ENCODE measurements at places on chromosomes 11 and 22.

- DNase-seq, result no peak
Measured at GRCh38 chr11:86940122-86940777, 14.9 kb downstream of the FZD4 start.

GRCh38 chr11:79232346-79232745 lies 208.5 kb downstream of the TENM4 start:
- DNase-seq, result no peak

DNA sequence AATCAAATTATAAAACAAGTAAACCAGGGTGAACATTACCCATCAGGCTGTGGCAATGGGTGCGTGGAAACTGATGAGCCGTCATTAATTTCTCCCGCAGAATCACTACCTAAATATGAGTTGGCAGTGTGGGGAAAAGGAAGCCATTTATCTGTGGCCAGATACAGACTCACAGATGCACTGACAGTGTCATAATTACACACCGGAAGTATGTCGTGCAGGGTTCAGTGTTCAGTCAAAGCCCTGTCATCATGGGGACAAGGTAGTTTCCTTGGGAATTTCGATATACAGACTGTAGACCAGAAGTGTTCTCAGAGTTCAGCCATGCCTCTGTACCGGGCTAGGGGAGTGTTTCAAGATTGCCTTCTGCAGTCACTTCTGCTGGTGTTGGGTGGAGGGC lies 119.2 kb upstream of the SEZ6L start:
- no peak for DNase-seq

- no peak for DNase-seq
Measured at GRCh38 chr11:34348919-34349318, 8.9 kb downstream of the ABTB2 start.

GRCh38 chr11:59273373-59273841 lies 60.7 kb upstream of the MPEG1 start:
- peak; percentile 78 for DNase-seq

GRCh38 chr11:47593492-47593933 lies 698 bp downstream of the C1QTNF4 start:
- DNase-seq, result no peak
